ENCODE measurements at places on chromosomes 16 and 17.

- no peak for DNase-seq
These were observed 1.1 kb downstream of the PHF12 start for GRCh38 chr17:28950017-28950751.

- DNase-seq, result peak; percentile 39
These were observed 3.1 kb downstream of the RAB11FIP4 start for GRCh38 chr17:31394544-31394943.

DNA sequence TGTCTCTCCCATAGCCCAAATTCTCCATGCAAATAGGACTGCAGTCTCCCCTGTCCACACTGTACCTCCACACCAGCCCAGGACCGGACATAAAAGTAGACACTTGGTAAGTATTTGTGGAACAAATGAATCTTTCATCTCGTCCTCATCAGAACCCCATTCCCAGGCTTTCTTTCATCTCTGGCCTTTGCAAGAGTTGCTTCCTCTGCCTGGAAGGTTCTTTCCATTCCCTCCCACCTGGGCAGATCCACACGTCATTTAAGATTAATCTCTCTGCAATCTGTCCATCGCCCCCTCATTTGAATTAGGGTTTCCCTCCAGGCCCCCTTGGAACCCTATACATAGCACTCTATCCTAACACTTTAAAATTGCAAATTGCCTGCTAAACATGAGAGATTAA, 3.9 kb upstream of the NXPH3 start:
- DNase-seq, result no peak

DNA sequence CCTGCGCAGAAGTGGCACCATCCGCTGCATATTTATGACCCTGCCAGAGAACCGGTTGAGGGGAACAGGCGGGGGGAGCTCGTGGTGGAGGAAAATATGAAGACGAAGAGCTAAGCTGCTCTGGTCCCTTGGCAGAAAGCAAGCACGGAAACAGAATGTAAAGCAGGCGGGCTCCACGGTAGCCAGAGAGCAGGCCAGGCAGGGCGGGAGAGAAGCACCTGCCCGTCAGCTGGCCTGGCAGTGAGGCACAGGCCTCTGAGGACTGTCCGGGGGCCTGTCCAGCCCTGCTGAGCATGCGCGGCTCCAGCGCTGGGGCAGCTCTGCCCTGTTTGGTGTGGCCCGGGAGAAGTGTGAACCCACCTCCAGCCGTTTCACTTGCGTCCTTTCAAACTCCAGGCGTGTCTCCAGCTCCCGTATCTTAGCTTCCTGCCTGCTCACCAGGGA, 46.7 kb downstream of the PIPOX start:
- DNase-seq, result no peak

- no peak for DNase-seq
These were observed 33.0 kb downstream of the USP10 start for GRCh38 chr16:84732674-84733352.

- DNase-seq, result no peak
These were observed 4.1 kb upstream of the PMP22 start for GRCh38 chr17:15269087-15269779.

DNA sequence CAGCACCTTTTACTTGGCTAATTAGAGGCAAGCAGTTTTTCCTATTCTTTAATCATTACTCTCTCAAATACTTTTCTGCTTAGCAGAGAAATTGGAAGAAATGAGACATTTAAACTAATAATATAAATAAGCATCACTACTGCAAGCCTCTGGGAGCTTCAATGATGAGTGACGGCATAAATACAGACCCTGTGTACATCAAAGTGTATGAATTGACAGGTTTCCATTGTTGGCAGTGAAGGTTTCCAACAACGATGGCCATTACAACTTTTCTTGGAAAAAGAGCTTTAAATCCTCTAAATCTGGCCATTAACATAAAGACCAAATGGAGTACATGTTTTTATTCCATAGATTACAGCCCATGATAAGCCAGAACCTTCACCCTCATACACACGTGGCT, 39.4 kb upstream of the CACNG5 start:
- DNase-seq, result no peak

GRCh38 chr17:75047398-75048098, 523 bp downstream of the KCTD2 start:
- DNase-seq, result peak; percentile 12

DNA sequence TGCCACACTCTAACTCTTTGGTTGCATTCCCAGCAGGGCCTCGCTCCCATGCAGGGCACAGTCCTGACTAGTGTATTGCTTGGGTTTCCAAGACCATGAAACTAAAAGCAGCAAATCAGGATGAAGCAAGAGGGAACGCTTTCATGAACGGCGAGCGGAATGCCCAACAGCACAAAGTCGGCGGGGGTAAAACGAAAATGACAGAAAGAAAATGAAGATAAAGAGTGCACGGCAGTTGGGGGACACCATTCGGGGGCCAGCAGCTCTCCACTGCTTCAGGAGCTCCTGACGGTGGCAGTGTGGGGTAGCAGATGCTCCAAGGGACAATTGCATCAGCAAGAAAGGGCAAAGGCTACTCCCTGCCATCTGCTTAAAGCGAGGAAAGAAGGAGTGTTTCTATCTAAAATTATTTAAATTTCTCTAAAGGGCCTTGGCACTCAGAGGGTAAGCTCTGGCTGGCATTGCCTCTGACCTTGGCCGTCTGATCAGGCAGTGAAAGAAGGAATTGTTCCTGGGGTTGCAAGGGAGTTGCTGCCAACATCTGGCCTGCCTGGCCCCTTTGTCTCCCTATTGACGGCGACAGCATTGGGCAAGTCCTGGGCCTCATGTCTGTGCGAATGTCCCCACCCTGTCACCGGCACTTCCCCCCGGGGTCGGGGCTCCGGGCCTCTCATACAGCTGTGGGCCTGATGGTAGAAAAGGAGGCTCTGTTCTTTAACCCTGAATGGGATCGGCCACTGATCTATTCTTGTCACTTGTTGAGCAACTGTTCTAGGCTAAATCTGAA, 138.2 kb downstream of the CMIP start:
- DNase-seq, result no peak

- DNase-seq, result peak; percentile 59
These were observed 23.8 kb downstream of the EZH1 start for GRCh38 chr17:42720996-42721583.

DNA sequence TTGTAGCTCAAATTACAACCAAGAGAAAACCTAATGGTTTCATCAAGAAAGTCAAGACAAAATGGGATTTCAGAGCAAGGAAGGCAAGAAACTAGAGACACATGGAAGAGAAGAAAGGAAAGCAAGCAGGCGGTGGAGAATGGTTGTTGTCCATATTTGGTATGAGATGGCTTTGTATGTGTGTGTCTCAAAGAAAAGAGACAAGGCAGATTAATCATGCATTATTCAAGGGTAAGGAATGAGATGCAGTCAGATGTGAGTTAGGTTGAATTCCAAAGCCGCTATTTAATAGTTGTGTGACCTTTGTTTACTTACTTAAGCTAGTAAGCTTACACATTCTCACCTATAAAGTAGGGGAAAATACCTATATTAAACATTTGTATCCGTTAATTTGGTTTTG, 1029.6 kb downstream of the CDH11 start:
- DNase-seq, result peak; percentile 86

DNA sequence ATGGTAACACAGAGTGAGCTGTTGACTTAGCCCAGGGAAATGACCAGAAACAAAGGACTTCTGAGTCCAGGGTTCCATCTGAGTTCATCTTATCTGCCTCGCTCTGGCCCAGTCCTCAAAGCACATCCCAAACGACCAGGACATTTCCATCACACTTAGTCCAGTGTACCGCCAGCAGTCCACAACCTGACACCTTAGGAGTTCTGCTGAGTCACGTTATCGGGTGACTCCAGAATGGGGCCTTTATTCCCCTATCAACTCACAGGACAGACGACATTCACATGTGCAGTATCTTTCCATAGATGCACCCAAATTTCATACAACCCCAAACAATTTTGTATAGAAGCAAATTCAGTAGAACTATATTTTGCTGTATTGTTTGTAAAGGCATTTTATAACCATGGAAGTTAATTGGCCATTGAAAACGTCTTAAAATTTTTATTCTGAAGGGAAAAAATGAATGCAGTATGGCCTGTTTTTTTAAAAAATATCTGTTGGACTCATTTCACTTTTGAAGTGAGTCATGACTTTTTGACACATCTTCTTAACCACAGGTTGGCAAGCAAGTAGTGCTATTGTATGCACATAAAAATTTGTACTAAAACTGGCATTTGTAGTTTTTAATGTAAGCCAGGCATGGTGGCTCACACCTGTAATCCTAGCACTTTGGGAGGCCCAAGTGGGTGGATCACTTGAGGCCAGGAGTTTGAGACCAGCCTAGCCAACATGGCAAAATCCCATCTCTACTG, 46.3 kb downstream of the ZNF18 start:
- no peak for DNase-seq

GRCh38 chr17:54153423-54153822, 330.7 kb downstream of the KIF2B start:
- no peak for DNase-seq
